ENCODE measurements at places on chromosomes 4 and X.

GRCh38 chr4:7424553-7425111 is 10.1 kb downstream of the PSAPL1 start:
- DNase-seq: no peak

- DNase-seq: no peak
These were observed 680 bp downstream of the MAEA start for GRCh38 chr4:1290165-1290977.

- no peak for DNase-seq
These were observed 1.6 kb downstream of the SNX25 start for GRCh38 chr4:185211035-185211434.

- DNase-seq: no peak
These were observed 2105.9 kb downstream of the ARAP2 start for GRCh38 chr4:34138385-34138784.

DNA sequence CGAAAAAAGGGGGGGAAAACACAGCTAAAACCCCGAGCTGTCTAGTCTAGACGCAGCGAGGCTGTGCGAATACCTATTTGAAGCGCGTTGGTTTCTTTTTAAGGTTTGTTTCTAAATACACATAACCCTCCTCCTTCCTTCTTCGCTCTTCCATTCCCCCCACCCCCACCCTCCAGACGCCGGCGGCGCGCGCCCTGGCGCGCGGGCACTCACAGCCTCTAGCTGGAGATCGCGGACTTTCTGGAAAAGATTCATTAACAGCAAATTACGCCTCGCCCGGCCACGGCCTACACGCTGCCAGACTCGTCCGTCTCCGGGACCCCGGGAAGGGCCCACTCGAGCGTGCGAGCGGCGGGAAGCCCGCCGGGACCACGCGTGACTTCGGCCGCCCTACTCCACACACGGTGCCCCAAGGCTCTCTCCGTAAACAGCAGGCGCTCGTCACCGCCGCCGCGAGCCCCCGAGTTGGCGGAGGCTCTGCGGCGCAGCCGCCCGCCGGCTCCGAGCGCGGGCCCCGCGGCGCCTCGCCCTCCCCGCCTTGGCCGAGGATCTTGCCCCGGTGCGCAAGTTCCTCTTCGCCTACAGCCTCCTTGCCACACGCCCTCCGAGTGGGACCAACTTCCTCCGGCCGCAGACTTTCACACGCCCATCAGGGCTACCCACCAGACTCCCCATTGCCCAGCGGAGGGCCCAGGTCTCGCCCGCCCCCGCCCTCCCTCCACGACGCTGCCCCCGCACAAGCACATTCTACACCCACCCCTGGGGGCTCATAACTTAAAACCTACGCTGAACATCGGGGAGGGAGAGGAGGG is 2.0 kb downstream of the BCOR start:
- no peak for DNase-seq

DNA sequence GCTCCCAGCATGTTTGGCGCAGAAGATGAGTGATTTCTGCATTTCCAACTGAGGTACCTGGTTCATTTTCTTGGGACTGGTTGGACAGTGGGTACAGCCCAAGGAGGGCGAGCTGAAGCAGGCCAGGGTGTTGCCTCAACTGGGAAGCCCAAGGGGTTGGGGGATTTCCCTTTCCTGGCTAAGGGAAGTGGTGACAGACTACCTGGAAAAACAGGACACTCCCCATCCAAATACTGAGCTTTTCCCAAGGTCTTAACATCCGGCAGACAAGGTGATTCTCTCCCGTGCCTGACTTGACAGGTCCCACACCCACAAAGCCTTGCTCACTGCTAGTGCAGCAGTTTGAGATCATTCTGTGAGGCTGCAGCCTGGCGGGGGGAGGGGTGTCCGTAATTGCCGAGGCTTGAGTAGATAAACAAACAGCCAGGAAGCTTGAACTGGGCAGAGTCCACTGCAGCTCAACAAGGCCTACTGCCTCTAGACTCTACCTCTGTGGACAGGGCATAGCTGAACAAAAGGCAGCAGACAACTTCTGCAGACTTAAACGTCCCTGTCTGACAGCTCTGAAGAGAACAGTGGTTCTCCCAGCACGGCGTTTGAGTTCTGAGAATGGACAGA is 307.7 kb upstream of the ARSJ start:
- no peak for DNase-seq

DNA sequence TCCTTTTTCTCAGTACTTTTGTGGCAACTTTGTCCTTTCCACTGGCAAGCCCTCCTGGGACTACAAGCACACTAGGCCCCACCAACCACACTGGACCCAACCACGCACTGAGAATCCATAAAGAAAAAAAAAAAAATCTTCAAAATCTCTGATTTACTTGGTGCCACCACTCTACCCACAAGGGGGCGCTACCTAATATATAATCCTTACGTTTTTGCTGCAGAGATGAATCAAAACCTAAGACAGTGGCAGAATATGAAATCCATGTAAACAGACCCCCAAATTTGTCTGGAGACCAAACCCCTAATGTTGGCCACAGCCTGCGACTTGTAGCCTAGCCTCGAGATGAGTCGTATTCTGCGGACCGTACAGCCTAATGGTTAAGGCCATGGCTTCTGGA is 63.5 kb upstream of the ARHGAP36 start:
- no peak for DNase-seq

GRCh38 chrX:7024850-7025249 is 122.7 kb upstream of the STS start:
- DNase-seq: no peak

DNA sequence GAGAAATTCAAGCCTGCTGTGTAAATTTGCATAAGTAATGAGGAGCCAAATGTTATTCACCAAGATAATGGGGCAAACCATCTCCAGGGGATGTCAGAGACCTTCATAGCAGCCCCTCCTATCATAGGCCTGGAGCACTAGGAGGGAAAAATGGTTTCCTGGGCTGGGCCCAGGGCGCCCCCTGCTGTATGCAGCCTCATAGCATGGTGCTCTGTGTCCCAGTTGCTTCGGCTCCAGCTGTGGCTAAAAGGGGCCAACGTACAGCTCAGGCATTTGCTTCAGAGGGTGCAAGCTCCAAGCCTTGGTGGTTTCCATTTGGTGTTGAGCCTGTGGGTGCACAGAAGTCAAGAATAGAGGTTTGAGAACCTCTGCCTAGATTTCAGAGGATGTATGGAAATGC is 859.3 kb downstream of the RPA4 start:
- no peak for DNase-seq

- DNase-seq: no peak
These were observed 117.2 kb downstream of the GATB start for GRCh38 chr4:151643564-151643963.

GRCh38 chr4:117001077-117001476 is 84.3 kb downstream of the TRAM1L1 start:
- no peak for DNase-seq

- DNase-seq: no peak
These were observed 575 bp downstream of the MAP7D2 start for GRCh38 chrX:20116087-20116576.

DNA sequence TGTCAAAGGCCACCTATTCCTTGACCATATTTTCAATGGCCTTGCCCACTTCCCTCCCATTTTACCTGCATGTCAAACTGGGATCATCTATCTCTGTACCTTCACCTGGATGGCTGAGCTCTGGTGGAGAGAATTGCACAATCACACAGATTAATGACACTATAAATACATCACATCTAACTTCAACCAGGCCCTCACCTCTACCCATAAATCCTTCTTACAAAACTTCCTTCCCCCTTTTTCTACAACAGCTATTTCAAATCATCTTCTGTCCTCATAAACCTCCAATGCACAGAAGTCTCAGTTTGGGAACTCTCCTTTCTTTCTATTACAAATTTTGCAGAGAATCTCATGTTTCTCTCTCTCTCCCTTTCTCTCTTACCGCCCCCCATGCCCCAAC is 9.2 kb downstream of the PALLD start:
- DNase-seq: no peak

- no peak for DNase-seq
These were observed 975.2 kb downstream of the STIM2 start for GRCh38 chr4:27835851-27836250.

DNA sequence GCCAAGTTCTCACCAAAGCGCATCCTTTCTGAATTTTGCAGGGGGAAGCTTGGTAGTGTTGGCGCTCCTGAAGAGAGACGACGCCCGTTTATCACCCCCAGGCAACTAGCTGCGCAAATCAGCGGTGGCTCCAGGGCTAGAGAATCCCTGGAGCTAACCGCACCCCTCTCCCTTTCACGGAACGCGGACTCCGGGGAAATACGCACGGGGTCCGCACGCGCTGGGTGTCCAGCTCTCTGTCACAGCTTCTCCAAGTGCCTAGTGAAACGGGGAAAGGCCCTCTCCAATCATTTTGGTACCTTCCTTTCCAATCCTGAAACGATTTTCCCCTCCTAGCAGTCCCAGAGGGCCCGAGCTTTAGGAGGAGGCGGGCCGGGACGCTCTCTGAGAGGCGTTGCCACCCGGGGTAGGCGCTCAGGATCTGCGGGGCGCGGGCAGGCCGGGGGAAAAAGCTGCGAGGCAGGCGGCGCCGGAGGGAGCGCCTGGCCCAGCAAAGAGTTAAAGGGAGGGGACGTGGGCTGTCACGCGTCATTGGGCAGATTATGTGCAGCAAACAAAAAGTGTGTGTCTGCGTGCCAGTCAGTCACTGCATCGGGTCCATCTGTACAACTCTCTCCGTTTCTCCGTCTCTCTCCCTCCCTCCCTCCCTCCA is at the start of gene PRDM8:
PRDM8 (plus strand) TSS at position 582 of the 652 bp plus-strand sequence. CDS start 2,578 bp downstream, outside the sequence.
- DNase-seq: peak; percentile 1

GRCh38 chr4:158010361-158010760 is 162.5 kb downstream of the GASK1B start:
- DNase-seq: no peak

DNA sequence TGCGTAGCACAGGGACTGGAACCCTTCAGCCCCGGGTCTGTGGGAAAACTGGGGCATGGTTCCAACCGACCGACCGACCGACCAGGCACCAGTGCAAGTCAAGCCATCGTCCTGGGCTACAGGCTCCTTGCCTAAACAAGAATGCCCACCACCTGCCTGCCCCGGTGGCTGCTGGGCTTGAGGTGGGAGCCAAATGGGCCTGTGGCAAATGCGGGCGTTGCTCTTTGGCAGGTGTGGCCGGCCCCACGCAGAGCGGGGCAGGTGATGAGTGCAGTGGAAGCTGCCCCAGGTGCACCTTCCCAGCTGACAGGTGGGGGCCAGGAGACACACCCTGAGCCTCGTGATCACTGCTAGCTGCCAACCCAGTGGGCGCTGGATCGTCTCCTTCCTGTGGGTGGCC is 77.9 kb downstream of the MTMR1 start:
- DNase-seq: no peak

- DNase-seq: no peak
These were observed 423.5 kb upstream of the CTSO start for GRCh38 chr4:156377036-156377710.

DNA sequence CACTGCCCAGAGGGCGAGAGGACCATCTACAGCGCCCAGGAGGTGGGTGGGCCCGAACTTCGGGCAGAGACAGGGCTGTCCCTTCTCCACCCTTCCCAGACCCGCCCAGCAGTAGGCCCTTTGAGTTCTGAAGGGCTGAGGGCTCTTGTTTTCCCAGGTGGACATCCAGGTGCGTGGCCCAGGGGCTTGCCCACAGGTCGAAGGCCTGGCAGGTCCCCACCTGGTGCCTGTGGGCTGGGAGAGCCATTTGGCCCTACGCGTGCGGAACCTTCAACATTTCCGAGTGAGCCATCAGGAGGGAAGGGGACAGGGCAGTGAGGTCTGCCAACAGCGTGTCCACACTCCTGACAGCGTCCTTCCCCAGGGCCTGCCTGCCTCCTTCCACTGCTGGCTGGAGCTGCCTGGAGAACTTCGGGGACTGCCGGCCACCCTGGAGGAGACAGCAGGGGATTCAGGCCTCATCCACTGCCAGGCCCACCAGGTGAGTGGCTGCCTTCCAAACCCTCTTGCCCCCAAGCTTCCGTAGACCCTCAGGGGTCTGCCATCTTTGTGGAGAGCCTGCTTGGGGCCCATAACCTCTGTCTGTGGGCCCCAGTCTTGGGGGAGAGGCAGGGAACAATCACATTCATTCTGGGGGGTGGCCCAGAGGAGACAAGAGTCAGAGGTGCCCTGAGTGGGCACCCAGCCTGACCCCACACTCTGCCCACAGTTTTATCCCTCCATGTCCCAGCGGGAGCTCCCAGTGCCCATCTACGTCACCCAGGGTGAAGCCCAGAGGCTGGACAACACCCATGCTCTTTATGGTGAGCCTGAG is 6.8 kb downstream of the PLXNB3 start:
- DNase-seq: no peak

DNA sequence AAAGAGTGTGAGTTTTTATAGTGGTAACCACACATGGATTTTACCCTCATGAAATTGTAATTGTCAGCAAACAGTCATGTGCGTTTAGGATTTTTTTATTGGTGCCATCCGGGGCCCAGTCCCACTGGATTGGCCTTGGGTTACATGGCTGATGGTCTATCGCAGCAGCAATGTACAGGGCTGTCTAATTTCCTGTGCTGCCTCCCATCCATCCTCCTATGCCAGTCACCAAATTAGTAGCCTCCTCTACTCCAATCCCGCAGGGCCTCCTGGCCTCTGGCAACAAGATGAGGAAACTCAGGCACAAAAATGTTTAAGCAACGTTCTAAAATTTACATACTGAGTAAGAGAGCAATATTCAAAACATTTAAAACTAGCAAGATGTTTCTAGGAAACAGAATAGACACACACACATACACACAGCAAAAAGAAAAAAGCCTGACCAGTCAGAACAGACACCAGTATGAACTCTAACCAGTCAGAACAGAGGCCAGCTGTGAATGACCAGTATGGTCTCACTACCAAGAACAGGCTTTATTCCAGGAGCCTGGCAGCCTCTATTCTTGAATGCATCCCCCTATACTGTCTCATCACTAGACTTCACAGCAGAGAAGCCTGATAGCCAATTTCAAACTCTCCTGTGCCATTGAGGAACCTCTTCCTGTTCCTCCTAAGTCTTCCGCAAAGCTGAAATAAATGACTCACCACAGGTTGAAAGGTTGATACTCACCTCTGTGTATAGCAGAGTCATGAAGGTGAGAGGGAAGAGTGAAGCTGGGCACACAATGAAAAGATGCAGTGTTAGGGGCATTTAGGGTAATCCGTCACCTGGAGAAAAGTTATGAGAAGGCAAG is 42.6 kb downstream of the CHRNA9 start:
- no peak for DNase-seq

DNA sequence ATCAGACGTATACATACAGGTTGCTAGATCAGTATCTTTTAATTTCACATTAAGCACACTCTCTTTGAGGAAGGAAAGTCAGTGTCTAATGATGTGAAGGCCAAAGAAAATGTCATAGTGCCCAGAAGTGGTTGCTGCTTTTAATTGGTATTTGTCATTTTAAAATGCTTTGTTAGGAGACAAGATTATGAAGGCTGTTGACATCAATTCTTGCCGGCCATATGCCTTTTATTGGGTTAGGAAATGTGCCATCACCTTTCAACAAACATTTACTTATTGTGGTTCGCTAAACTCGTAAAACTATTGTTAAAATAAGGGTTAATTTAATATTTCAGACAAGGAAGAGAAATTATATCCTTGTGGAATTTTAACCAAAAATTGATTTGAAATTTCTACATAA is 32.2 kb downstream of the NFKB1 start:
- DNase-seq: no peak
